Eye (tissue), 1 donor: ENCODE measurements at places on chromosomes 6 and 20.

- no peak for DNase-seq
These were observed 234.1 kb downstream of the CDH26 start for GRCh38 chr20:60192326-60192725.

- no peak for DNase-seq
These were observed 63.5 kb downstream of the STMND1 start for GRCh38 chr6:17165383-17165782.

- DNase-seq = no peak
These were observed 248.0 kb downstream of the CDC5L start for GRCh38 chr6:44635486-44635885.

DNA sequence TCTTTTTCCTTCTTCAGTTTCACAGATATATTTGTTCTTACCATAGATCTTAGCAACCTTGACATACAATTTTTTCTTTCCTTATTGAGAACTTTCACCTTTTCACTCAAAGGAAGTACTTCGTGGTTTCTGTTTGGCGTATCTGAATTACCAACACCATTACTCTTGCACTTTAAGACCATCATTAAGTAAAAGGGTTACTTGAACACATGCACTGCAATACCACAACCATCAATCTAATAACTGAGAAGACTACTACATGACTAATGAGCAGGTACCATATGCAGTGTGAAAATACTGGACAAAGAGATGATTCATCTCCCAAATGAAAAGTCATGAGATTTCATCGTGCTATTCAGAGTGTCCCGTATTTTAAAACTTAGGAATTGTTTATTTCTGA lies 21.7 kb upstream of the SENP6 start:
- no peak for DNase-seq

- DNase-seq = no peak
These were observed 1.7 kb downstream of the AMD1 start for GRCh38 chr6:110876170-110876773.

- no peak for DNase-seq
These were observed 8.3 kb upstream of the CEBPB start for GRCh38 chr20:50182346-50182745.

DNA sequence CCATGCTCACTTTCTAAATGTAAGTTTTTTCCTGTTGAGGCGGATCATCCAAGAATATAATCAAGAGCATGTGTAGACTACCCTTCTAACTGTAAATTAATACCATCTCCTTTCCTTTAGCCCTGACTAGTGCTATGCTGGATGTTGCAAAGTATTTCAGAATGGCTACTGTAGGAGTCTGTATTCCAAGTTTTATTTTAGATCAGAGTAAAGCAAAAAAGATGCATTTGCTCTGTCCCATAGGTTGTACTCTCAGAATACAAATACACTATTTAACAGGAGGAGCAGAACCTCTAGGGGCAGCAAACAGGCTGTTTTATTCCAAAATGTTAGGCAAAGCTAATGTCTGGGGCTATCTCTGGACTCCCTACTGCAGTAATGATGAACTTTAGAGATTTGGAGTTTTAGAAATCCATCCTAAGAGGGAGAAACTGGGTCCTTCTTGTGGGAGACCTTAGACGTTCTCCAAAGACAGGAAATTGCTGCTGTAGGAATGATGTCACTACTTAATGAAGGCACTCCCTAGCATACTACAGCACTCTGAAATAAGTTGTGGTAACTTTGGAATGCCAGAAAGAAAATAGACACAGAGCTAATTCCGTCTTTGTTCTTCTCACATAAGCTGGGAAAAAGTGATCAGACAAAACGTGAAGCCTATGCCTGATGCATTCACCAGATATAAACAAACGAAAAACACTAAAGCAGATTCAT lies 392.4 kb upstream of the HS3ST5 start:
- peak; percentile 27 for DNase-seq

- DNase-seq = no peak
These were observed 248.9 kb upstream of the THEMIS start for GRCh38 chr6:128149796-128150195.

DNA sequence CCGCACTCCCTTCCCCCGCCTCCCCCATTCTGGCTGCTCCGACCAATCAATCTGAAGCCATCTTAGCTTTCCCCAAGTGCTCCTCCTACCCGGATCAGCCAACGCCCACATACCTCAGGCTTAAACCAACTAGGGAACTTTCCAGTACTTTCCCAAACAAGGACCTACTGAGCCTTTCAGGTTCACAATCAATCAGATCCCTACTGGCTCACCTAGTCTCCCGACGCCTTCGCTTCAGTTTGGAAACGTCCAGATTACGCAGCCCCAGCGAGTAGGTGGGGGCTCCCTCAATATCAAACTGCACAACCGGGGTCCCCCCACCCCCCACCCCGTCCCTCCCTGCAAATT lies 432 bp downstream of the HSPA1L start:
- DNase-seq = peak; percentile 98

GRCh38 chr20:51596668-51597388 lies 54.3 kb upstream of the NFATC2 start:
- peak; percentile 41 for DNase-seq

DNA sequence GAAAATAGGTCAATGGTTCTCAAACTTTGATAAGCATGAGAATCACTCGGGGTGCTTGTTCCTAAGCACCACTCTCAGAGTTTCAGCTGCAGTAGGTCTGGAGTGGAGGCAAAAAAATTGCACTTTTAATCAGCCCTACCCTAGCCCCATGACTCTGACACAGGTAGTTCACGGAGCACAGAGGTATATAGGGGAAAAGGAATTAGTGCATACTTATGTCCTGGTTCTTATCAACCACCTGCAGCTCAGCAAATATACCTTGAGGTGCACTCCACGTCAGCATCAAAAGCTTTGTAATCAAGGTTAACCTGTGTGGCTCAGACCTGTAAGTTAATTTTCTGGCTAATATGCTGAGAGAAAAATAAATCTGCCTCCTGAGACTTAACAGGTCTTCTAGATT lies 138.8 kb upstream of the HMGN3 start:
- DNase-seq = no peak

DNA sequence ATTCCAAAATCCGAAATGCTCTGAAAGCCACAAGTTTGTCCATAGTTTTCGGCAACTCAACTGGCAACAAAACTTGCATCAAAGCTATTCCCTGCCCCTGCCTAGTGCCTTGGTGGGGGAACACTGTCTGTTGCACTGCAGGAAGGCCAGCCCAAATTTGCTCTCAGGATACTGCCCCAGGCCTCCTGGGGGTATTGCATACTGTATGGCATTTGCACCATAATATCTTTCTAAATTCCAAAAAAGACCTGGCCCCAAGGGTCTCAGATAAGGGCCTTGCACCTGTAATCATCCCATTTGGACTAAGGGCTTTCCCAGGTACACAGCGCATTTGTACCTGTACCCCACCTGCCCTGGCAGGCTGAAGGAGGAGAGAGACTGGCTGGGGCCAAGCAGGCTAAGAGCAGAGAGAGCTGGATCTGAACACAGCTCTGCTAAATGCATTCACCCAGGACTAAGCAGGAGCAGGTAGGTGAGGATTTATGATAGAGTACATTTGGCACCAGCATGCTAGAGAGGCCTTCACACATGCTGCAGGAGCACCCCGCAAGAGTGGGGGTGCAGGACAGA lies 4.0 kb upstream of the GRM4 start:
- no peak for DNase-seq

DNA sequence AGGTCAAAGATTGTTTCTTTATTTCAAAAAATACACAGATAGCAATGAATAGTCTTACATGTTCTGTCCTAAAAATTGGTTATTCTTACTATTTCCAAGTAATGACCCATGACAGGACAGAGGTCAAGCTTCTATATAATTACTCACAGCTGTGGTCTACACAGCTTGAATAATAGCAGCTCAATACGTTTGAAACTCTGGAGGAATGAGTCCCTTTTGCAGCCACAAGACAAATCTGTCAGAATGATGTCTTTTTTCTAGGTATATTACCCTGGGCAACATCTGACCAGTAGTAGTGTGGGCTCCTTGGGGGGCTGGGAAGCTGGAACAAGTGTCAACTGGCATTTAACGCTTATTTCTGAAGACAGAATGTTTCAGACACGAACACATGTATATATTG lies 84.9 kb upstream of the HTR1B start:
- DNase-seq = peak; percentile 59

DNA sequence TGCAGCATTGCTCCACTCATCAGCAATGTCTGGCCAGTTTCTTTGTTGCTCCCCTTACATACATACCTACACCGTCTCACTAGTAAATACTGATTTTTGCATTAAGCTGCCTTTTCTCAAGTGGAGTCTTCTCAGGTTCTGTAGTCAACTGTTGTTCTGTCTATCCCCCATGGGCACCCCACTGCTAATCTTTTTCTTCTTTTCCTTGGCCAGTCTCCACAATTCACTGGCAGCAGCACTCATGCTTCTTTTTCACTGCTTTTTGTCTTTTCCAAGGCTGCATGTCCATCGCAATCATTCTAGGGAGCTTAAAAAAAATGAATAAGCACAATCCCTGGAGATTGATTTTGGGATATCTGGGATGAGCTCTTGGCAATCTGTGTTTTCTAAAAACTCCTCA lies 10.3 kb upstream of the ERVFRD-1 start:
- no peak for DNase-seq
